GM12865 (cell line): ENCODE measurements at places on chromosomes 13 and 19.

- DNase-seq, result peak; percentile 56
Observed at GRCh38 chr13:35164324-35164932, 222.4 kb downstream of the NBEA start.

DNA sequence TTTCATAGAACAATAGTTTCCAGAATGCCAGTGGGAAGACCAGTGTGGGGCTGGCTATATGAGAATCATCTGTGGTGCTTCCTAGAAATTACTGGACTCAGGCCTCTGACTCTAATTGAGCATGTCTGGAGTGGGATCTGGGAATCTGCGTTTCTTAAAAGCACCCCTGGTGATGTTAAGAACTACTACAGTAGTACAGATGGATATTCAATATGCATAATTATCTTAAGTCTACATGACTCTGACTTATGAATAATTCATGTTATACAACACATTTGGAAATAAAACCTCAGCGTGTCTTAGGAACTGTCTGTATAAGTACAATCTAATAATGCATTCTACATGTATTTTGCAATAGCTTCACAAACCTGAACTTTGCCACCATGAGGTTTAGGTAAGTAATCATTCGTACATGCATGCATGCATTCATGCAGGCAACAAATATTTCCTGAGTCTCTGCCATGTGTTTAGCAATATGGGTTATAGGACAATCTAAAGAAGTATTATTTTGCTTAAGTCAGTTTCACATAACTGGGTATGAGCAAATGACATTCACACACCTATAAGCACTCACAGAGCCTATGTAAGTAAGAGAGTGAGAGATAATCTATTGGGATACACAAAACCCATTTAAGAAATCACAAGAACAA lies 62.0 kb downstream of the EPSTI1 start:
- DNase-seq, result no peak

- no peak for DNase-seq
Observed at GRCh38 chr19:57992841-57993240, 9.8 kb downstream of the ZNF606 start.

DNA sequence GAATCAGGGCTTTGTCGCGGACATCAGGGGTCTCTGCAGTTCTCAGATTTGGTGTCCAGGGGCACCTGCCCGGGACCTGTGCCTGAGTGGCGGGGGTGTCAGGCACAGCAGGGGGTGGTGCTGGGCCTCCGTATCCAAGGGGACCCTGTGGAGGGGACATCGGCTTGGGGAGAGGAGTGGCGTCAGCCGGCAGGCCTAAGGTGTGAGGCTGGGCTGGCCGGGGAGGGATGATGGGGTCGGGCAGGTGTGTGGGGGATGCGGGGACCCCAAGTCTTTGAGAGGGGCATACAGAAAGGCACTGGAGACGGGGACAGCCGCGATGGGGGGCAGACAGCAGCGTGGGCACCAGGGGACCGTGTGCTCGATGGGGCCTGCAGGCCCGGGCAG lies 2.5 kb downstream of the EFNA2 start:
- no peak for DNase-seq

GRCh38 chr13:99312493-99312883 lies 5.3 kb upstream of the GPR183 start:
- peak; percentile 73 for DNase-seq

GRCh38 chr19:10152100-10152499 lies 32.4 kb upstream of the EIF3G start:
- DNase-seq, result no peak

- no peak for DNase-seq
Observed at GRCh38 chr13:24221007-24221406, 60.5 kb downstream of the SPATA13 start.

- DNase-seq, result no peak
Observed at GRCh38 chr19:16127776-16128371, 15.6 kb upstream of the HSH2D start.

DNA sequence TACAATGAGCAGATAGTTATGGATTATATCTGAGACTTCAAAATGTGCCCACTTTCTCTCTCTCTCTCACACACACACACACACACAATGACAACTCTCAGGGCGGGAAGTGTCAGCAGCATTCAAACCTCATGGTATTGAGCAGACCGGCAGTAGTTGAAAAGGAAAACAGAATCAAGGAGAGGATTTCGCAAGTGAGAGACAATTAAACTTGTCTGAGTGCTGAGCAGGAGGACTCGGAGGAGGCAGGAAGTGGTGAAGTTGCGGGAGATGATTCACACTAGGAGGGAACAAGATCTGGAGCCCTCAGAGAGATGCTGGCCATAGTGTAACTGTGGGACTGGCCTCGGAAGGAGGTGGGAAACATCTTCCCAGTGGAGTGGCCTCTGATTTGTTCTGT lies 353.1 kb downstream of the EFNB2 start:
- no peak for DNase-seq

GRCh38 chr19:20611866-20612265 lies 46.3 kb upstream of the ZNF737 start:
- DNase-seq, result no peak

DNA sequence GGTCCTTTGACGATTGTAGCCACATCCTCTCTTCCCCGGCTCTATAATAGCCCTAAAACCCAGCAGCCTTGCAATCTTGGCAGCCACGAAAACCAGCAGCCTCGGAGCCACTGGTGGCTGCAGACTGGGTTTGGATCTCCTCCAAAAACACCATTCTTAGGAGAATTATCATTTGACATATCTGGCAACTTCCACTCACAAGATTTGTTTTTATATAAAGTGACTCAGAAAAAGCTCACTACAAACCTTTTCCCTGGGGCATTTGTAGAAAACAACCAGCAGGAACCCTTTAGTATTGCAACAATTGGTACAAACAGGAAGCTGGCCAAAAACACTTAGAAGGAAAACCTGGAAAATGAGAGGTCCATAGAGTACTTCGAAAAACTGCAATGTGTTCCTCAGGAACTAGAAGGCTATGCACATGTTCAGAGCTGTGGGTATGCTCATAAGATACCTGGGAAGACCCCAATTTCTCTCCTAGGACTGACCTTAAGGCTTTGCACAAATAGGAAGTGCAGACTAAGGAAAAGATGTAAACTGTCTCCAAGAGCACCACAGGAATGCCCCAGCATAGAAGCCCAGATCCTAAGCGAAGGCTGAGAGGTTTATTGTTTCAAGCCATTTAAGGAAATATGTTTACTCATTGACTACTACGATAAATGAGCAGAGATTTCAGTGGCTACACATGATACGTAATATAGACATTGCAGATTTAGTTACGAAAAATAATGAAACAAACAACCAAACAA lies 71.2 kb downstream of the MYO16 start:
- no peak for DNase-seq

DNA sequence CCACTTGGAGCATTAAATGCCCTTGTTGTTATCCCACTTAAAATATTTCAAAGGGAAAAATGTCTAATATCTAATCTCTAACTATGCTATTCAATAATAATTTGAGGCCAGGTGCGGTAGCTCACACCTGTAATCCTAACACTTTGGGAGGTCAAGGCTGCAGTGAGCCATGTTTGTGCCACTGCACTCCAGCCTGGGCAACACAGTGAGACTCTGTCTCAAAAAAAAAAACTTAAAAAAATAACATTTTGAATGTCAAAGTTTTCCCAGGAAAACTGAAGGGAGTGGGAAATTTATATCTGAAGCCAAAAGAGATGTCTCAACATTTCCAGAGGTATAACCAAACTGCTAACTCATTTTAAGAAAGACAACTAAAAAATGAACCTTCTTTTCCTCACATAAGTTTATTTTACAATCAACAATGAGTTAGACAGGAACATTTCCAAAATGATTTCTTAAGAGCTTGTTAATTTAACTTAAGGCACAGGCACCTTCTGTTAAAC lies 47.9 kb downstream of the CAB39L start:
- no peak for DNase-seq

DNA sequence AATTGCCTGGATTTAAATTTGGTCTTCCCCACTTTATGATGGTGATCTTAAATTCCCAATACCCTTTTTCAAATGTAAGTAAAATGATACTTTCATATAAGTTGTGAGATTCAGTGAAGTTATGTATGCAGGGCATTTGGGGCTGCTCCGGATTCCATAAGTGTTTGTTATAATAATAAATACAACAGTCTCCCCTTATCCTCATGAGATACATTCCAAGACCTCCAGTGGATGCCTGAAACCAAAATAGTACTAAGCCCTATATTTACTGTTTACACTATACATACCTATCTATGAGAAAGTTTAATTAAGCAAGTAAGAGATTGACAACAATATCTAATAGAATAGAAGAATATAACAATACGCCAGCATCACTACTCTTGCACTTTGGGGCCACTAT lies 2237.8 kb downstream of the PCDH9 start:
- DNase-seq, result no peak

GRCh38 chr13:85509512-85509911 lies 289.7 kb downstream of the SLITRK6 start:
- no peak for DNase-seq

GRCh38 chr19:38848299-38849146 lies 1.3 kb downstream of the HNRNPL start:
- no peak for DNase-seq

GRCh38 chr19:39506944-39507714 lies 7.8 kb upstream of the SELENOV start:
- DNase-seq, result peak; percentile 89

GRCh38 chr13:110887597-110888333 lies 27.1 kb downstream of the ANKRD10 start:
- no peak for DNase-seq

- no peak for DNase-seq
Observed at GRCh38 chr19:1141944-1142343, 32.1 kb downstream of the SBNO2 start.

GRCh38 chr13:60372141-60372540 lies 24.9 kb upstream of the TDRD3 start:
- no peak for DNase-seq

DNA sequence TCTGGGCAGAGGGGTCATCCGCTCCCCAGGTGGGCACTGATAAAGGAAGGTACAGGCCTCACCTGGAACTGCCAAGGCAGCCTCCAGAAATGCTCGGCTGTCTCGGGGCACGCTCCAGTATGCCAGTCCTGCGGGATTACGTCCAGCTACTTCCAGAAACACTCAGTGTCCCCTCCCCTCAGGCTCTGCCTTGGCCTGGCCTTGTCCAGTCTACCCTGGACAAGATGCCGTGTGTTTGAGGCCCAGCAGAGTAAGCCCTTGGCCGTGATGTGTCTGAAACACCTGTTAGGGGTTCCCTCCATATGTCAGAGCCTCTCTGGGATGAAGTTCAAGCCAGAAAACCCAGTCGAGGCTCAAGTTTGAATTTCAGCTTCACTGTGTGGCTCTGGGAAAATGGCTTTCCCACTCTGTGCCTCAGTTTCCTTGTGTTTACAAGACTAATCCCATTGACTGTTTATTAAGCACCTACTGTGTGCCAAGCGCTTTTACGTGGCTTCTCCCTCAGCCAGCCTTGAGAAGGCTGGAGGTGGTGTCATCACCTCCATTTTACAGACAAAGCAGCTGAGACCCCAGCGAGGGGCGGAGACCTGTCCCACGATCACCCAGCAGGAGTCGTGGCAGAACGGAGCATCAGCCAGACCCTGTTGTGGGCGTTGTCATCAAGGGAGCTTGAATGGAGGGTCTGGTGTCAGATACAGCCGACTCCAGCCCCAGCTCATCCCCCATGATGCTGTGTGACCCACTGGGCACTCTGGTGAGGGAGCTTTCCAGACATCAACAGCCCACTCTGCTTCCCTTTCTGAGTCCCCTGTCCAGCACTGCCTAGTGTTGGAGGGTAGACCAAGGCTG lies 2.0 kb upstream of the PIK3R2 start:
- DNase-seq, result no peak

DNA sequence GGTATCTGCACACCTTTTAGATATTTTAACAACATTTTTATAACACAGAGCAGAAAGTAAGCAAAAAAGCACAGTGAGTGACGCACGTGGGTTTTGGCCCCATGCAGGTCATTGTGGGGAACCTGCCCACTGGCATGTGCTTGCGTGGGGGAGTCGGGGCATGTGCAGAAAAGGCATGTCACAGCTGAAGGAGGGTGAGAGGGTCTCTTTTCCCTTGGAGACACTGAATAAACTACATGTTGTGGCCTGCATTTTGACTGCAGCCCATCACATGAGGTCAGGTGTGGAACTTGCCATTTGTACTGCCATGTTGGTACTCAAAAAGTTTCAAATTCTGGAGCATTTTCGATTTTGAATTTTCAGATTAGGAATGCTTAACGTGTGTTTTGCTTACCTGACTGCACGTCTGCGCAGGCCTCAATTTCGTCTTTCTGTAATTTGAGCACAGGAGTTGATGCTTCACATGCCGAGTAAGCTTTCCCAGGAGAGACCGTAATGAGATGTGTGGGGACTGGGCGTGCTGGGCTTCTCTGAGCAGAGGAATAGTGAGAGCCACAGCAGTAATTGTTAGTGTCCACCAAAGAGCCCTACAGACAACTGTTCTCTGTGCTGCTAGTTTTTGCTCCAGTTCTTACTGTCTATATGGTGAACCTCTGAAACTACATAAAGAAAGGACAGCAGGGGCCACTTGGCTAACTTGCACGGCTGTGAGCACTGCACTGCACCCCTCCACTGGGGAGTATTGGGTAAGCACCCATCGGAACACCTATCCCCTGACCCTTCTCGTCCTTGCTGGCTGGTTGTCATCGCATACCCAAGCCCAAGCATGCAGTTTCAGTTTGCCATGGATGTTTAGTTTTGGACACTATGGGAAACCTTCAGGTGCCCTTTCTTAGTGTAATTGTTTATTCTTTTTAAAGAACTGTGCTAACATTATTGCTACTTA lies 72.9 kb upstream of the GPR183 start:
- no peak for DNase-seq

- DNase-seq, result peak; percentile 66
Observed at GRCh38 chr19:41792513-41793413, 3.6 kb upstream of the CEACAM3 start.

DNA sequence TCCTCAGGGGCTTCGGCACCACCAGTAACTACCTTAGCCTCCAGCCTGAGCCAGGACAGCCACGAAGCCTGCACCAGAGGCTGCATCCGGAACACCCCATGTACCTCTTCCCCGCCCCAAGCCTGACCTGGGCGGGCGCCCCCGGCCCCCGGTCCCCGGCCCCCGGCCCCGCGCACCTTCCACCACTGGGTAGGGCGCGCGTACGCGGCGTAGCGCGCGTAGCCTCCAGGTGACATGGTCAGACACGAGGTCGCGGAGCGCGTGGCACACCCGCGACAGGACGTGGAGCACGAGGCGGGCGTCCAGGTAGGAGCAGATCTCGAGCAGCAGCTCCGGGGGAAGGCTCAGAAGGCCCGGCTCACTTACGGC lies 450 bp downstream of the FBXW9 start:
- no peak for DNase-seq

- no peak for DNase-seq
Observed at GRCh38 chr13:50794226-50794625, 49.3 kb downstream of the DLEU7 start.

GRCh38 chr19:51031220-51031879 lies 3.5 kb downstream of the KLK12 start:
- no peak for DNase-seq

- no peak for DNase-seq
Observed at GRCh38 chr13:44431150-44431549, 57.5 kb downstream of the SERP2 start.

- no peak for DNase-seq
Observed at GRCh38 chr19:11513946-11514345, 8.3 kb upstream of the ZNF653 start.
